ENCODE measurements at places on chromosomes 5 and 9.

- no peak for DNase-seq
Observed at GRCh38 chr5:17228821-17229291, 11.4 kb downstream of the BASP1 start.

DNA sequence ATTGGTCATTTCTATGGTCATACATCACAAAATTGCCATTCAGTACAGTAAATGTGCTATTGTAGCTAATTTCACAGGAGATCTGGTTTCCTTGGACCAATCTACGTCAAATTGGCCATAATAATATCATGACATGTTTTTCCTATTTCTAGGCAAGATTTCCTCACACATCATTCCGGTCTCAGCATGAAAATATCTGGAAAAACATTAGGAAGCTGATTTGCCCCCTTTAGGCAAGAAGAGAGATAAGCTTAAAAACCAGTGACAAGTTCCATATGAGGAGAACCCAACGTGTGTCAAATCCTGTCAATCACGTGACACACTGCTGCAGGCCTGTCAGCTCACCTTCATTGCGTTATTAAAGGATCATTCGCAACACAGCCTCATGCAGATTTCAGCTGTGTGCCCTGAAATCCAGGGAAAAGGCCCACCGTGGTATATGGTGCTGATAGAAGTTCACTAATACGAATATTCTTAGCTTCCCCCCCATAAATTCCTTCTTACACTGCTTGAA, 153.3 kb downstream of the ST8SIA4 start:
- no peak for DNase-seq

DNA sequence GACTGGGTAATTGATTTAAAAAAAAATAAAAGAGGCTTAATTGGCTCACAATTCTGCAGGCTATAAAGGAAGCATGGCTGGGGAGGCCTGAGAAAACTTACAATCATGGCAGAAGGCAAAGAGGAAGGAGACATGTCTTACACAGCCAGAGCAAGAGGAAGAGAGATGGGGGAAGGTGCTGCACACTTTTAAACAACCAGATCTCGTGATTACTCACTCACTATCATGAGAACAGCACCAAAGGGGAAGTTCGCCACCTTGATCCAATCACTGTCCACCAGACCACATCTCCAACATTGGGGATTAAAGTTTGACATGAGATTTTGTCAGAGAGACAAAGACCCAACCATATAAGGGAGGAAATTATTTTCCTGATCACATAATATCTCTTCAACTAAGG, 138.8 kb upstream of the NR4A3 start:
- DNase-seq = no peak

- DNase-seq = no peak
Observed at GRCh38 chr5:59321642-59322041, 571.9 kb downstream of the PDE4D start.
